ENCODE measurements at places on chromosomes 1 and 21. TPM values are rescaled to one million over a fixed set of nuclear protein-coding genes. Genes with fewer than 3 reads are reported as not detected.

CSMD2 gene
- total RNA-seq, result 0.33 TPM

DNA sequence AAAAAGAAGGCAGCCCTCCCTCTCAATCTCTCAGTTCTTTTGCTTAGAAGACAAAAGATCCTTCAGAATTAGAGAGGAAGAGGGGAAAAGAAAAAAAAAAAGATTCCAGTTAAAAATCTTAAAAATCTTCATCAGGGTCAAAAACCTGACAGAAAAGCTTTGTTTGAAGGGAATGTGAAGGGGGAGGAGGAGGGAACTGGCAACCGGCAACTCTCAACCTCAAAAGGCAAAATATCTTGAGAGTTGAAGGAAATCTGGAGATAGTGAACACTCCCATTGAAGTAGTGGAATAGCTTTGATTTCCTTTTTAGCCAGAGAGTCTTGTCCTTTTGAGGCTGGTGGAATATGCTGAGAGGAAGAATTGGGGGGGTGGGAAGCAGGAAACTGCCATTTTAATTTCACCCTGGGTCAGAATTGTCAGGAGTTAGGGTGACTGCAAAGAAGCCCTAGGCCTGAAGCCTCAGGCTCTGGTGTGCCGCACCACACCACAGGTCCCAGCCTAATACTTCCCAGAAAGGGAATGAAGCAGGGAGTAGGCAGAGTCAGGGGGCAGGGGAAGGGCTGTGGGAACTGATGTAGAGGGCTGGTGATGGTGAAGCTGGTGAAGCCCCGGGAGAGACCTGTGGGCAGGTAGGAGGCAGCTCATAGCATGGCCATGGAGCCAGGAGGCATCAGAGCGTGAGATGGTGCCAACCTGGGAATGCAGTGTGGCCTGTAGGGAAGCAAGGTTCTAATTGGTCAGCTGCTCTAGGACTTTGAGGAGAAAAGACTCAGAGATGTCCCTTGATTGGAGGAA is 24.6 kb downstream of the KIRREL1 start:
- no peak for DNase-seq

DNA sequence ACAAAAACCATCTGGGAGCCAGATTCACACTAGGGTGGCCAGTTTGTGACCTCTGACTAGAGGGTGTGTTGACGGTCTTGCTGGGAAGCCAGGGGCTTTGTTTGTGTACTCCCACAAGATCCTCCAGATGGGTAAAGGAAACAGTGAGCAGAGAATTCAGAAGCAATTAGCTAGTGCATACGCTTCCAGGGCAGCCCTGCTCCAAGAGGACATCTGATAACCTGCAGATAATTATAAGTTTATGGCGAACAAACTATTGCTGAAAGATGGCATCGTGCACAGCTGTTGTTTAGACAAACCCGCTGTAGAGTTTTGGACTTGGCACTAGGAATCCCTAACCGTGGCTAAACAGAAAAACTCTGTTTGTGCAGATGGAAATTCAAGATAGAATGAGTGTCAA is 326.4 kb downstream of the TGFB2 start:
- no peak for DNase-seq

DNA sequence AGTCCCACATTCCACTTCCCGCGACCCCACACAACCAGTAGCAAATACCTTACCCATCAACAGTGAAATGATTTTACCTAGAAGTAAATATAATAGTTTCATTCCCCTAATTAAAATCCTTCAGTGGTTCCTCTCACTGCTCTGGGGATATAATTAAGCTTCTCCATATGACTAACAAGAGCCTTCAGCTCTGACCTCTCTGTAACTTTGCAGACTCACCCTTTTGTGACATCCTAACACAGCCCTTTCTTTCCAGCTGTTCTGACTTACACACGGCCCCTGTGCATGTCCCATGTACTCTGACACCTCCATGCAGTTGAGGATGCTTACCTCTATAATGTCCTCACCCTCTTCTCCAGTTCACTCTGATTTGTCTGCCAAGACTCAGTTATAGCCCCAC is 137.3 kb upstream of the SPAG17 start:
- DNase-seq, result no peak

- DNase-seq, result no peak
Observed at GRCh38 chr21:20272791-20273362, 725.3 kb upstream of the NCAM2 start.

GRCh38 chr21:26120828-26121227 is 49.7 kb downstream of the APP start:
- peak; percentile 55 for DNase-seq

Data from breast epithelium (tissue), 4 donors.